ENCODE measurements at places on chromosomes 3 and 15.

DNA sequence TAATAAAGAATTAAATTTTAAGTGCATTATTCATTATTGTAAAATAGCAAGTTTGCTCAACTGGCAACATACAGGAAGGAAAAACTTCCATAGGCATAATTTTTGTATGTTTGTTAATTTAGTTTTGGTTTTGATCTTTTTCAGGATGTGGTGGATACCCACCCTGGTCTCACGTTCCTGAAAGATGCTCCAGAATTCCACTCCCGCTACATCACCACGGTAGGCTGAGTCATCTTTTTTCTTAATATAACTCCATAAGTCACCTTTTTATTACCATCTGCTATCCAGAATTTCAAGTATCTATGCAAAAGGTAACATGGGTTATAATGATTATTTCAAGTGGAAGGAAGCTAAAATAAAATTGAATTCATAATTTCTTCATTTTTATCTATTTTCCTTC is 104.8 kb downstream of the PPP2R3A start:
- DNase-seq = peak; percentile 88

DNA sequence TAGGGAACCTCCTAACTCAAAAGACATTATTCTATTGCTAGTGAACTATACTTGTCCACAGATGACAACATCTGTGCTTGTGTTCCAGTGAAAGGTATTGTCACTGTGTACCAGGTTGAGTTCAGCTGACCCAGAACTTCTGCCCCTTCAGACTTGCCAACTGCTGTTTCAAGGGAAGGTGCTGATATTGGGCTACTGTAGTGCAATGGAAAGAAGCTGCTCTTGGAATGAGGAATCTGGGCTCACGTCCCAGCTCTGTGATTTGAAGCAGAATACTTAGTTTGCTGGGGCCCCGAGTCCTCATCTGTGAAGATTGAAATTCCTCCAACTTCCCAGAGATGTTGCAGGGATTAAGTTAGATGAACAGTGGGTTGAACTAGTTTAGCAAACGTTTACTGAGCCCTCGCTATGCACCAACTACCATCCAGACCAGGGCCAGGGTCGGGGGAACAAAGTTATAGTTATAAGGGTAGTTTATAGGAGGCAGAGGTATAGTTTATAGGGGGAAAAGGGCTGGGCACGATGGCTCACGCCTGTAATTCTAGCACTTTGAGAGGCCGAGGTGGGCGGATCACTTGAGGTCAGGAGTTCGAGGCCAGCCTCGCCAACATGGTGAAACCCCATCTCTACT is 15.9 kb upstream of the UMPS start:
- DNase-seq = peak; percentile 47

DNA sequence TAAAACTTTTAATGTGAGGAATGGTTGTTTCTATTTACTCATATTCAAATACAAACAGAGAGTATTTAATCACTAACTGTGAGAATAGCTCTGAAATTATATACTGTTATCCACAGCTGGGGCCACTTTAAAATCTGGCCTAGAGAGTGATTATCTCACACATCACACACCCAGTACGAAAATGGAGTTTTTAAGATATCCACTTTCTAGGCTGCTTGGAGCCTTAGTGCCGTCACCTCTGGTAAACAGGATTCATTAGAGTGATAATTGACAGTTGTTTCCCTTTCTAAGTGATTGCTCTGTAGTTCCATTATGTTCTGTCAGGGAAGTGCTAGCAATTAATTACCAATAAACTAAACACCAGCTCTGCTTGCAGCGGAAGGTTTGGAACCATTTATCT is 942.4 kb downstream of the FHIT start:
- no peak for DNase-seq

DNA sequence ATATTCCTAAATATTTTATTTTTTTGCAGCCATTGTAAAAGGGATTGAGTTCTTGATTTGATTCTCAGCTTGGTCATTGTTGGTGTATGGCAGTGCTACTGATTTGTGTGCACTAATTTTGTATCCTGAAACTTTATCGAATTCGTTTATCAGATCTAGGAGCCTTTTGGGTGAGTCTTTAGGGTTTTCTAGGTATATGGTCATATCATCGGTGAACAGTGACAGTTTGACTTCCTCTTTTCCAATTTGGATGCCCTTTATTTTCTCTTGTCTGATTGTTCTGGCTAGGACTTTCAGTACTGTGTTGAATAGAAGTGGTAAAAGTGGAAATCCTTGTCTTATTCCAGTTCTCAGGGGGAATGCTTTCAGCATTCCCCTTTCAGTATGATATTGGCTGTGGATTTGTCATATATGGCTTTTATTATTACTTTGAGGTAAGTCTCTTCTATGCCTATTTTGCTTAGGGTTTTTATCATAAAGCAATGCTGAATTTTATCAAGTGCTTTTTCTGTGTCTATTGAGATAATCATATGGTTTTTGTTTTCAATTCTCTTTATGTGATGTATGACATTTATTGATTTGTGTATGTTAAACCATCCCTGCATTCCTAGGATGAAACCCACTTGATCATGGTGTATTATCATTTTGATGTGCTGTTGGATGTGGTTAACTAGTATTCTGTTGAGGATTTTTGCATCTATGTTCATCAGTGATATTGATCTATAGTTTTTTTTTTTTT is 11.4 kb upstream of the SLC9A9 start:
- DNase-seq = no peak

- DNase-seq = no peak
Measured at GRCh38 chr3:43024181-43024885, 45.2 kb downstream of the GASK1A start.

DNA sequence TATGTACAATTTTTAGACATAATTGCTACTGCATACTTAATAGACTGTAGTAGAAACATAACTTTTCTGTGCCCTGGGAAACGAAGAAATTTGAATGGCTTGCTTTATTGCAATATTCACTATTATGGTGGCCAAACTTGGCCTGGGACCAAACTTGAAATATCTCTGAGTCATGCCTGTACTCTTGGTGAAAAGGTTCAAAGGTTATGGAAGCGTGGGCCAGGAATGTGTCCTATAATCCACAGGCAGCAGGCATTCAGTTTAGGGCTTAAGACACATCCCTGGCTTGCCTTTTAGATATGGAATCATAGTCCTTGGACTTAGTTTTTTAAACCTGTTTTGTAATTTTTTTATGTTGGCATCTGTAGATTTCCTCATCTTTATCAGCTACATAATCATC is 124.3 kb downstream of the LRIG1 start:
- peak; percentile 45 for DNase-seq

GRCh38 chr3:152048831-152049230 is 175.4 kb downstream of the SUCNR1 start:
- no peak for DNase-seq

- DNase-seq = no peak
Measured at GRCh38 chr3:48268936-48269561, 28.1 kb downstream of the ZNF589 start.

All from AG10803 (cell line).